ENCODE measurements at places on chromosomes 12 and 14.

GRCh38 chr14:63922696-63923421, 70.1 kb downstream of the SYNE2 start:
- DNase-seq: no peak

DNA sequence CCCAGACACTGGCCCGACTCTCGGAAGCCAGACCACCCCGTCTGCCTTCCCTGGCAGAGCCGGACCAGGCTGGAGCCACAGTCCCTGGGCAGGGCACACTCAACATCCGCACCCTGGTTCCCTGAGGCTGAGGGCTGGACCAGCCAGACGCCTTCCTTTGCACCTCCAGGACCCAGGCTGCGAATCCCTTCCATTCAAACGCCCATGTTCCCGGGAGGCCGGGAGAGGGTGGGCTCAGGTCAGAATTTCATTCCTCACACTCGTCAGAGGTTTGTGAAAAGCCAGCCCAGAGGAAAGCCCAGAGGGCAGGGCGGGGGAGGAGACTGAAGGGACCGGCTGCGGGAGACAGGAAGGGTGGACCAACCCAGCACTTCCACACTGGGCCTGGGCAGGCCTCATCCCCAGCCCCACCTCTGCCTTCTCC, 58.7 kb downstream of the LRRC74A start:
- DNase-seq: no peak

GRCh38 chr12:118334241-118334640, 38.5 kb downstream of the TAOK3 start:
- DNase-seq: no peak

GRCh38 chr14:106506881-106507305, 980.5 kb downstream of the TMEM121 start:
- DNase-seq: no peak

DNA sequence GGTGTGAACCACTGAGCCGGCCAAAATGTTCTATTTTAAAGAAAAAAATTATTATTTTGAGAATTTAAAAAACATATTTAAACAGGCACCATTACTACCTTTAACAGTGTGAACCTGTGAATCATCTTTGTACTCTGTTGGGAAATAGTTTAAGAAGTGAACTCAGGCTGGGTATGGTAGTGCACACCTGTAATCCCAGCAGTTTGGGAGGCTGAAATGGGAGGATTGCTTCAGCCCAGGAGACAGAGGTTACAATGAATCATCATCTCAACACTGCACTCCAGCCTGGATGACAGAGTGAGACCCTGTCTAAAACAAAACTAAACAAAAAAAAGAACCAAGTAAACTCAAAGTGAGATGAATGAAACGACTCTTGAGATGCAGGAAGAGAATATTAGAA, 3.1 kb upstream of the WDR89 start:
- DNase-seq: no peak

GRCh38 chr12:31234955-31235867, 90.7 kb downstream of the SINHCAF start:
- peak; percentile 36 for DNase-seq

GRCh38 chr12:26520869-26521268, 312.1 kb downstream of the ITPR2 start:
- DNase-seq: no peak

DNA sequence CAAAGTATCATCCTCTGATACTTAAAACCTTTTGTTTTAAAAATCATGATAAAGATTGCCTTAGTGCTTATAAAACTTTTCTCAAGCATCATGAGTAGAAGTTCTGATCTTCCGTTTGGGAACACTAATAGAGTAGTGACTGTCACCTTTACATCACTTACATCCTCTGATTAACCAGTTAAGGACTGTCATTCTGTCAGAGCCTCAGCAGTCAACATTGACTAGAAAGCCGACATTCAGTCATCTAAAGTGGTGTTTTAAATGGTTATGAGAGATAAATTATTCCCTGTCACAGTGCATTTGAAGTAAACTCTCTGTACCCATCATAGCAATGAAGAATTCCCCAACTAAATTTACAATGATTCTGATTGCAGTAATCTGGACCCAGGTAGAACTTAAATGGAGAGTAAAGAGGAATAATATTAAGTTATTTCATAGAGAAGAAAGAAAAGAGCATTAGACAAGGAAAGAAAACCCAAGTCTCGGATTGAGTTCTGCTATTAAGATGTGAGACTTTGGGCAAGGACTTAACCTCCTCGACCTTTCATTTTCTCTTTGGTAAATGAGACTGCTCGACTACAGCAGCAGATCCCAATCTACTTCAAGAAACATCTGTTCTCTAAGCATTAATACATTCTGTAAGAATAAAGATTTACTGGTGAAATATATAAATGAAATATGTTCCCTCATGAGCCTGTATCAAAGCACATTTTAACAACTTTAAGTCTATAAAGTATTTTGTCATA, 563.9 kb upstream of the LMO3 start:
- no peak for DNase-seq

GRCh38 chr12:109915171-109916040, 15.3 kb downstream of the TCHP start:
- DNase-seq: no peak

DNA sequence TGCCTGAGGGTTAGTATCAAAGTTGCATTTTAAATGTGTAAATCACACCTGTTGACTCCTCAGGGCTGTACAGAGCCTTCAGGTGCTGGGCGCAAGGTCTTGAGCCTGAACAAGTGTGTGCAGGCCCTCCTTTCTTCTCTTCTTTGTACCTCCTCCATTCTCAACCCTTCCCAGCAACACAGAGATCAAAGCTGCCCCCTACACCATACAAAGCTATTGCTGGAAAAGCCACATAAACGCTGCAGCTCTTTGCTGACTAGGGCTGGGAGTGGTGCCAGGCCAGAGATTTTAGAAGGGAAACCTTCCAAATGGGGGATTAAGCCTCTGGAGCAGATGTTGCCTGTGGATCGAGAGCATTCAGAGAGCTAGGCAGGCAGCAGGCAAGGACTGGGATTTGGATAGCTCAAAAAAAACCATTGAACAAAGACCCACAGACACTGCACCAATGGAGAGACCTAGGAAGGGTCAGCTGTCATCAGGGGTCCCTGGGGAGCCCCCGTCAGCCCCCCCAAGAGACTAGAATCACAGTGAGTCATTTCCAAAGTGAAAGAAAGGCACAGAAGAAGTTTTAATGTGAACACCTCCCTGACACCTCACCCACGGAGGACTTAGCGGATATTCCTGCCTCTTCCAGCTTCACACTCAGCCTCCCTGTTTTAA, 18.2 kb upstream of the SUSD6 start:
- no peak for DNase-seq

DNA sequence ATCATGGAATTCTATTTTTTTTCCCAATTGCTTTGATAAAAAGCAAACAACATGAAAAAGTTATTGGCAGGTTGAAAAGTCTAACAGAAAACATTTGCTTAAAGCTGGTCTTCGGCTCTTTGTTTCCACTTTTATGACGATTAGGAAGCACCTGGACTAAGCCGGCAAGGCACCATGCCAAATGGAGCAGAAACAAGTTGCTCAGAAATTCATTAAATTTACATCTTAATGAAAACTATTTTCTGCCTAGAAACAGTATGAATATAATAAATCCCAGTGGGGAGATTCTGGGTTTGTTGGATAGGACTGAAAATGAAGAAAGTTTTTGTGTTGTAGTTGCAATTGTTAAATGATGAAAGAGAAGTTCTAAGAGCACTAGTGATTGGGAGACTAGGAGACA, 51.4 kb upstream of the OR9K2 start:
- DNase-seq: peak; percentile 72

- no peak for DNase-seq
Observed at GRCh38 chr12:53657041-53657440, 18.8 kb downstream of the ATP5MC2 start.

DNA sequence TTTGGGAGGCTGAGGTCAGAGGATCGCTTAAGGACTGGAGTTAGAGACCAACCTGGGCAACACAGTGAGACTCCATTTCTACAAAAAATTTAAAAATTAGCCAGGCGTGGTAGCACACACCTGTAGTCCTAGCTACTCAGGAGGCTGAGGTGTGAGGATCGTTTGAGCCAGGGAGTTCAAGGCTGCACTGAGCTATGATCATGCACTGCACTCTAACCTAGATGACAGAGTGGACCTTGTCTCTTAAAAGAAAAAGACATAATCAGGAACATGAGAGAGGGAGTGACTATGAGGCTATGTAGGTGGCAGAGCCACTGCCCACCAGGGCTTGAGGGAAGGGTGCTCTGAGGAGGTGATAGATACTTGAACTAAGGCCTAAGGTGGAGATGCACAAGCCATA, 49.2 kb upstream of the PLXNC1 start:
- no peak for DNase-seq

Measured in endothelial cell of umbilical vein (primary cell).